Activated CD4-positive, alpha-beta T cell treated with anti-CD3 and anti-CD28 coated beads, Interleukin-2, amount 50 U/mL, for 1 hour (primary cell): ENCODE measurements at places on chromosomes 2 and 18.
A peak's percentile ranks its signal among the peaks of the same experiment; 100 is the strongest.

DNA sequence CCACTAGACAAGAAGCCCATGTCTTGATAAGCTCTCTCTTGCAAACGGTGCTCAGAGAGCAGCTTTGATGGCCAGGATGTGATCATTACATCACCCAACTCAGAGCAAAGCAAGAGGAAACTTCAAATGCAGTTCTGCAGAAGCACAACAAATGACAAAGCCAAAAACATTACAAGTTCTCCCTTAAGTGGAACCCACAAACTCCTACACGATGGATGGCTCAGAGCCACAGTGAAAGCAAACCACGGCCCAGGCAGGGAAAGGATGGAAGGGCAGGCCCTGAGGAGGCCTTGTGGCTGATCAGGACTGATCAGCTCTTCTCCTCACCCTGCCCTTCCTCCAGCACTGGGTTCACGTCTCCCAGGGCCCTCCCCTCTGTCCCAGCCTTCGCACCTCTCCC is 326.4 kb downstream of the EIPR1 start:
- DNase-seq, result no peak

DNA sequence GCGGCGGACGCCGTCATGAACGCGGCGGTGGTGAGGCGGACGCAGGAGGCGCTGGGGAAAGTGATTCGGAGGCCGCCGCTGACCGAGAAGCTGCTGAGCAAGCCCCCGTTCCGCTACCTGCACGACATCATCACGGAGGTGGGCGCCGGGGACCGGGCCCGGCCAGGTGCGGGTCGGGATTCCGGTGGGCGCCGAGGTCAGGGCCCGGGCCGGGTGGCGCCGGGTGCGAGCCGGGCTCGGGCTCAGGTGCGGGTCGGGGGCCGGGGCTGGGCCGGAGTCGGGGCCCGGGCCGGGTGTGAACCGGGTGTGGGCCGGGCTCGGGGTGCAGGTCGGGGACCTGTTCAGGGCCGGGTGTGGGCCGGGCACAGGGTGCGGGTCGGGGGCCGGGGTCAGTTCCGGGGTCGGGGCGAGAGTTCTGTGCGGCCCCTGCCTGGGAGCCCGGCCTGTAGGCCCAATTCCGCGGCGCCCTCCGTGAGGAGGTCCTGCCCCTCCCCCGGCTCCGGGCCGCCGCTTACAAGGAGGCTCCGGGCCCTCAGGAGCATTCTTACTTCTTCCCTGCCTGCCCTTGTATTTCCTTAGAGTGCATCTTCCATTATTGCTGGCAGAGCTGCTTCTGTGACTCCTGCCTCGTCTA is 447 bp downstream of the TRAF3IP1 start:
- no peak for DNase-seq

DNA sequence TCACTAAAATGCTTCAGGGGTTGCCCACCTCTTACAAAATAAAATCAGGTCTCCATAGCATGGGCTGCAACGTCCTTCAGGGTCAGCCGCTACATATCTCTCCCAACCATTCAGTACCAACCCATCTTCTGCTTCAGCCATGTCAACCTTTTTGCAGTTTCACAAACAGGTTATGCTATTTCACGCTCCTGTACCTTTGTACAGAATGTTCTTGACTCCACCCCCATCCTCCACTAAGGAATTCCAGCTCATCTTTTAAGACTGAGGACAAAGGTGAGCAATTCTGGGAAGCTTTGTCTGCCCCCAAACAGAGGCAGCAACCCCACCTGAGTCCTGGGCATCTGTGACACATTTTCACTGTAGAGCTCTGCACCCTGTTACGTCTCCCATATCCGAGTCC is 8.8 kb upstream of the EVA1A start:
- no peak for DNase-seq

GRCh38 chr18:53018791-53019190 is 678.8 kb downstream of the DCC start:
- DNase-seq, result no peak

- no peak for DNase-seq
Measured at GRCh38 chr2:32591669-32592463, 36.0 kb upstream of the TTC27 start.

- DNase-seq, result no peak
Measured at GRCh38 chr2:137181370-137181769, 416.0 kb downstream of the THSD7B start.

DNA sequence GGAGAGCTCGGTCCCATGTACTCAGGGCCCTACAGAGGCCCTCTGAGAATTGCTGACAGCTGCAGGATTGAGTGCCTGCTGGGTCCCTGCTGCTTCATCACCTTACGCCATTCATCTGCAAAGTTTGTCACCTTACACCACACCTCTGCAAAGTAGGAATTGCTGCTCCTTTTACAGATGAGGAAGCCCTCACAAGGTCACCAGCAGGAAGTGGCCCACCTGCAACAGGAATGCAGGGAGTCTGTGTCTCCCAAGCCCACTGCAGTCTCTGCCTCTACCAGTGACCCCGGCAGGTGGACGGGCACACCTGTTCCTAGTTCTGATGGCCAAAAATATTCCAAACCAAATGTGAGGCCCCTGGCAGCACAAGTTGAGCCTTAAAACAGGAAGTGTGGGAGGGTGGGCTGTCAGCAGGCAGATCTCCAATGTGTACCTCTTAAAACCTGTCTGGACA is 441.4 kb downstream of the NBAS start:
- DNase-seq, result no peak

DNA sequence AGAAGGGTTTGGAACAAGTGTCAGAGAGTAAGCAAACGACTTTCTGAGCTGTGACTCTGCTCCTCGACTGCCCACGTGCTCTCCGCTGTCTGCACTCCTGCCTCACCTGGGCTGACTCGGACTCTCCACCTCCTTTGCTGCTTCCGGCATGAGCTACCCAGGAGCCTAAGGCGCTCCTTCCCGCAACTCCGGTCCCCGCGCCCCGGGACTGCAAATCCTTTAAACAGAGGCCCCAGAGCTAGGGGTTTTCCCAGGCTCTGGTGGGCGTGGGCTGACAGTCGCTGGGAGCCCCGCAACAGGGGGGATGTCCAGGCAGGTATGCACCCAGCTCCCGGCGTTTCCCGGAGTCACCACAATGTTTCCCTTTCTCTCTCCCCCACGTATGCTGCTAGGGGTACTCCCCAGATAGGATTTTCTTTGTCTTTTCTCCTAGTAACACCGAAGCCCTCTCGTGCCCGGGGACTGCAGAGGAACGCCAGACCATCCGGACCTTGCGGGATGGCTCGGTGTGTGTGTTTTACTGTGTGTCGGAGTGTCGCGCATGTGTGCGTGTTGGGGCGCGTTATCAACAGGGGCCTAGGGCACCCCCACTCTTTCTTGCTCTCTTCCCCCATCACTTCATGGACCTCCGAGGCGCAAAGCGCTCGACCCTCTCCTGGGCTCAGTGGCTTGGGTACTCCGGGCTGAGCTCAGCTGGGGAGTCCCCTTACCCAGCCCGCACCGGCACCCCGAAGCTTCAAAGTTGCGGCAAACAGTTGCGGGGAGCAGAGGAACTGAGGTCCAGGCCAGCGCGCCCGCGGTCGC is 691 bp upstream of the THSD7B start:
- no peak for DNase-seq

GRCh38 chr18:4096486-4096885 is 358.6 kb downstream of the DLGAP1 start:
- no peak for DNase-seq

- no peak for DNase-seq
Measured at GRCh38 chr2:61763605-61764034, 90.2 kb downstream of the FAM161A start.

DNA sequence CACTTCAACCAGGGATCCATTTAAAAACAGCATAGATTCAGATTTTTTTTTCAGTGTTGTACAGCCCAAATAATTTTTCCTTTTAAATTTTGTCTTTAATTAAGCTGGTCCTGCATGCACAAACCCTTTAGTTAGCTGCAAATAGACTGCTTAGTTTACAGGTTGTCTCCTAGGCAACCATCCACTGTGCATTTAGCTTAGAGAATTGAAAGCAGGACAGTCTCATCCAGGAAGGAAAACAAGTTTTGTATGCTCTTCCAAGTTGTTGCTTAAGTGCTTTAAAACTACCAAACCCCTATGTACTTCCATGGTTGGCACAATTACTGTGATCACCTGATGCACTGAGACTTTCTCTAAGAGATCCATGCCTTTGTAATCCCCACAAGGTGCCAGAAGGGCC is at the start of gene MAP3K19:
Gene MAP3K19 (minus strand): TSS at position 148 of the 400 bp plus-strand sequence. CDS start 22,800 bp downstream, outside the sequence.
- no peak for DNase-seq

- DNase-seq, result no peak
Measured at GRCh38 chr2:160555420-160556071, 61.9 kb upstream of the RBMS1 start.

DNA sequence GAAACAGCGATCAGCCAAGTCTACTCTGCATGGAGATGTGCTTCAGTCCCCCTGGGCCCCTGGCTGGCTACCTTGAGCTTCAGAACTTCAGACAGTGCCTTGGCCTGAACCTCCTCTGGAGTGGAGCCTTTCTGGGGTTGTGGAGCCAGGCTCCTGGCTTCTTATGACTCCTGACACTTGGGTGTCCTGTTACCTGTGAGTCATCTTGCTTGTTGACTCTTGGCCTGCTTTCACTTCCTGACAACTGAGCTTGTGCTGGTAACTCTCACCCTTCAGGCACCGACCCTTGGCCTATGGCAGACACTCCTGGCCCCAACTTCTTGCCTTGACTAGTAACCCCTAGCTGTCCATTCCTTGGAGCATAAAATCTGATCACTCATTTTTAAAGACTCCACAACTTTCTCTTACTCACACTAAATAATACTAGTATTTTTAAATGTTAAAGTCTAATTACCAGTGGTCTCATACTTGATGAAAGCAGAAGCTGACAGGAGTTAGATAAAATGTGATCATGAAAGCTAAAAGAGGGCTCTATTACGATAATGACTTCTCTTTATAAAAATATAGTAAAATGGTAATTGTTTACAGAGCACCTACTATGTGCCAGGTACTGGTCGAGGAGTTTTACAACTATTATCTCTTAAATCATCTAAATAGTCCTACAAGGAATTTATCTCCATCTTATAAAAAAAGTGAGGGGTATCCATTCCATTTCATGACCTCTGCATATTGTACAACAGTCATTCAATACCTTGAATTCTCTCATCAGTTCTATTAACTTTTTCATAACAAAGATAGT is 46.3 kb upstream of the VIT start:
- no peak for DNase-seq

GRCh38 chr2:149005471-149006077 is 32.9 kb upstream of the LYPD6B start:
- DNase-seq, result no peak

DNA sequence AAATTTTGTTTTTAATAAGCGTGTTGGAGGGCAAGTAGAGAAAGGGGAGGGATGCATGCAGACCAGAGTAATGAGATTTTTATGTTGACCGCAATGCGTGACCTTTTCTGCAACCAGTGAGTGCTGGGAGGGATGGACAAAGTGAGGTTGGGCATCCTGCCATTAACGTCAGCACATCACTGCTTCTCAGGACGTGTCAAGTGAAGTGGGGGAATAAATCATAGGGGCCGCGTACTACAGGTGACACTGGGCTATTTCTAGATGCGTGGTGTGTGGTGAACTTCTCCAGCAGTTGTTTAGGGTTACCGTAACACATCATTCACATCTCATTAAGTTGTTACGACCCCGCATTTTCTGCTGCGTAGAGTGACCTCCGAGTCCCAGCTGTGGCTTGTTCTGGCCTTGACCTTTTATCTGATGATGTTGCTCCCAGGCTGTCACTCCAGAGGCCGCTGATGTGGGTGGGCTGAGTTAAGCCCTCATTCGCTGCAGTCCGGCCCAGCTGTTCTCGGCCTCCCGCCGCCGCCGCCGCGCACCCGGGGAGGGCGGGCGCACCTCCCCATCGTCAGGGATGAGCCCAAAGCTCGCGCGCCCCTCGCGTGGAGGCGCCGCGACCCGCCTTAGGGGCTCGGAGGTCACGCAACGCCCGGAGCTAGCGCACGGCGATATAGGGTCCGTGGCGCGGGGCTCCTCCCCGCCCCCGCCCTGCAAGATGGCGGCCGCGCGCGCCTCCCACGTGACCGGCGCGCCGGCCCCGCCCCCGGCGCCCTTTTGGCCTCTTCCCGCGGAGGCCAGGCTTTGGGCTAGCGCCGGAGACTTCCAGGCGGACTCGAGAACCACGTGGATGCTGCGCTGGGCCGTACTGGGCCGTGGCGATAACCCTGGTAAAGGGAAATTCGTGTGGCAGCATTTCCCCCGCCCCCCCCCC is 3.5 kb downstream of the ZCCHC2 start:
- peak; percentile 58 for DNase-seq

- no peak for DNase-seq
Measured at GRCh38 chr18:13524054-13524453, 202.3 kb downstream of the FAM210A start.

GRCh38 chr18:59498506-59499086 is 139.5 kb upstream of the LMAN1 start:
- DNase-seq, result no peak

DNA sequence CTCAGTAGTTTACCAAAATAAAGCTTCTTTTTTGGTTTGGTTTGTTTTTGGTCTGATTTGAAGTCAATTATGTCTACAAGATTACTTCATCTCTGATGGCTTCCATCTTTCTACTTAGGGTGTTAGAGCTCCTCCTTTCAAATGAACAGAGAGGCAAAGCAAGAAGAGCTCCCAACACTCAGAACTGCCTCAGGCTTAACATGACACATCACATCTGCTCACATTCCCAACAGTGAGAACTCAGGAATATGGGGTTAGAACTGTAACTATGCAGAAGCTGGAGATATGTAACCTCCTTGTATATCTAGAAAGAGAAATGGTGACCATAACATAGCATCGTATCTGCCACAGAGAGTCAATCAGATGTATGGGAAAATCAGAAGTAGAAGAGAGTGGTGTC is 11.4 kb upstream of the LRATD1 start:
- no peak for DNase-seq

DNA sequence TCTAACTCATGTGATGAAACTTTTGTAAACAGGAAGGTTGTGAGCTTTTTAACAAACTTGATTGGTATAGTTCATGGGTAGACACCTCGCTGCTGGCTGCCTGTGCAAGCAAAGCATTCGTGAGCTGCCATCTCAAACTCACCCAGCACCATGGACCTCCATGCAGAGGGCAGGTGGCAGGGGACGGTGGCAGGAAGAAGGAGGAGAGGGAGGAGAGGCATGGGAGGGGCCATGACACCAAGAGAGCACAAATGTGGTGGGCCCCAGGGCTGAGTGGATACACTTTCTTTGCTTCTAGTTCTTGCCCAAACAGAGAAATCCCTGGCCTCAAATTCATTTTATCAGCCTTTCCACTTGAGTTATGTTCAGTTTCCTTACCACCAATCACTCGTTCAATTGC is 29.1 kb downstream of the AFG3L2 start:
- DNase-seq, result no peak

DNA sequence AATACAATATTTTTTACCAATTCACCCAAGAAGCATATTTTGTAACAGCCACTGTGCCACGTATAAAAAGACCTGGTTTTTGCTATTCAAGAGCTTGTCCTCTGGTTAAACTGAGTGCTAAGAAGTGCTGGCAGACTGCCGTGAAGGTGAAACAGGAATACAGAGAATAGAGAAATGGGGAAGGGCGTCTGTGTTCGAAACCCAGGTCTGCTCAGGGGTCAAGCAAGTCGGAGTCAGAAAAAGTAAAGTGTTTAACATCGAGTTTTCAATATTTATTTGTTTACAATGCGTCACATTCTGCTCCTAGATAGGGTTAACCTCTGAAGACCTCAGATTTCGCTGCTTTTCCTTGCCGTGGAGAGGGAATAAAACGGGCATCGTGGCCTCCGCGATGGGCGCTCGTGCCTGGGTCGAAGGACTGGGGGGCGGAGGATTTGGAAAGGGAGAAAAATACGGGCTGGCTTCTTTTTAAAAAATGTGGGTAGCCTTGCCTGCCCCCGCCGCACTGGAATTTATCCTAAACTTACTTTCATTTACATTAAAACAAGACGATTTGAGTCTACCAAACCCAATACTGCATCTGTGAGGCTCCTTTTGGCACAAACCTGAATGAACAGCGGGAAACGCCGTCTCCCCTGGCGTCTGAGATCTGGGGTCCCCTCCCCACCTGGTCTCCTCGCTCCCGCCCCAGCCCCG is 1.1 kb upstream of the SNTG2 start:
- DNase-seq, result no peak
